ENCODE measurements at places on chromosomes 5 and 9. TPM values are rescaled to one million over a fixed set of nuclear protein-coding genes. Genes with fewer than 3 reads are reported as not detected.

CDC25C gene
- total RNA-seq: 0.64 TPM

DNA sequence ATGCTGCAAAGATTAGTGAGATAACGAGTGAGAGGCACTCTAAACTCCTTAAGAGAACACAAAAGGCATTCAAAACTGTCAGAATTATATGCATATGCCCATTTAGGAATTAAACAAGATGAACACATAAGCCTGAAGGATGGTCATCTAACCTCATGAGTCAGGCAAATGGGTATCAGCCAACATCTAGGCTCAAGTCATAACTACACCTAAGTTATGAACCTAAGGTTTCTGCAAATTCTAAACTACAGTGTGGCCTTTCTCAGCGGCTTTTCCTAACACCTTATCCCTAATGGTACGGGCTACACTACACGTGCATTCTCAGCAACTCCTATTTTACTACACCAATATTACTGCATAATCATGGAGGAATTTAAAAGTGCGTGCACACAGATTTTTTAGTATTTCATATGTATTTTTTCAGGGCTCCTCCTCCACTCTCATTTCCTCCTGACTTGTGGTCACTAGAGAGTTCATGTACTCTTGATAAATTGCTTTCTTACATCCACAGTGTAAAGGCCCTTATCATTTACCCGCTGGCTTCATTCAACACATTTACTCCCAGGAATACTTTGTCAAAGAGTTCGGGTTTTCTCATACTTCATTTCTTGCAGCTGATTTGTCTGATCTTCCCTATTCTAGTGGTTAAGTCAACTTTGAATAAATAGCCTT lies 316.5 kb downstream of the BNC2 start:
- no peak overlapping the region for H3K4me3 ChIP-seq
- H3K4me1 ChIP-seq: no peaks in the 10 kb centered on the region
- H3K27ac ChIP-seq: no peak overlapping the region
- DNase-seq: no peak
- H3K27me3 ChIP-seq: no peaks in the 10 kb centered on the region

GRCh38 chr5:72937517-72938061 lies 18.3 kb upstream of the FCHO2 start:
- H3K27me3 ChIP-seq: no peaks in the 10 kb centered on the region
- no peak overlapping the region for H3K4me3 ChIP-seq
- H3K27ac ChIP-seq: no peak overlapping the region
- H3K4me1 ChIP-seq: no peaks in the 10 kb centered on the region
- no peak for DNase-seq
- H3K36me3 ChIP-seq: no peaks in the 10 kb centered on the region

GRCh38 chr5:76402251-76402885 lies 717 bp upstream of the IQGAP2 start:
- peak overlapping the region; percentile 84 for H3K27ac ChIP-seq
- no peak for DNase-seq
- H3K4me3 ChIP-seq: peak overlapping the region; percentile 84
- no peaks in the 10 kb centered on the region for H3K36me3 ChIP-seq

GRCh38 chr5:134837530-134838181 lies 8.1 kb upstream of the C5orf24 start:
- DNase-seq: no peak
- H3K4me3 ChIP-seq: no peak overlapping the region
- H3K4me1 ChIP-seq: no peaks in the 10 kb centered on the region
- H3K36me3 ChIP-seq: no peaks in the 10 kb centered on the region
- no peak overlapping the region for H3K27ac ChIP-seq

- DNase-seq: no peak
- H3K27me3 ChIP-seq: no peaks in the 10 kb centered on the region
- H3K36me3 ChIP-seq: no peaks in the 10 kb centered on the region
- no peaks in the 10 kb centered on the region for H3K4me1 ChIP-seq
- H3K27ac ChIP-seq: no peak overlapping the region
Observed at GRCh38 chr9:24820196-24820595, 274.5 kb upstream of the IZUMO3 start.

GRCh38 chr9:136700304-136700703 lies 12.1 kb upstream of the DIPK1B start:
- no peak overlapping the region for H3K4me3 ChIP-seq
- H3K27me3 ChIP-seq: no peaks in the 10 kb centered on the region
- no peak for DNase-seq
- no peak overlapping the region for H3K27ac ChIP-seq

DNA sequence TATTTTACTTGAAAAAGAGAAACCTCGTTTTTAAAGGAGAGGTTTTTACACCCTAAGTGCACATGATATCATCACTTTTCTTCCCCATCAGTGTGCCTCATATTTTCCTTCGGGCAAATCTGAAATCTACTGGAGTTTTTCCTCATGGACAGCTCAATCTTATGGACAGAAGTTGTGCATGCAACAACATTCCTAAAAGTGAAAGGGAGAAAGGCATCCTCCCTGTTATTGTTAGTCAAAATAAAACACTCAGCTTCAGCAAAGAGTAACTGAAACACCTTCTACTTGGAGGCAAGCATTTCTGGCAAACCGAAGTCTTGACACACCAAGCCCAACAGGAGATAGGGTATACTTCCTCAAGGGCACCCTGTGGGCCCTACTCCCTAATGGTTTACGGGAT lies 217.9 kb downstream of the BNC2 start:
- H3K36me3 ChIP-seq: no peaks in the 10 kb centered on the region
- H3K27ac ChIP-seq: no peak overlapping the region
- no peaks in the 10 kb centered on the region for H3K4me1 ChIP-seq

DNA sequence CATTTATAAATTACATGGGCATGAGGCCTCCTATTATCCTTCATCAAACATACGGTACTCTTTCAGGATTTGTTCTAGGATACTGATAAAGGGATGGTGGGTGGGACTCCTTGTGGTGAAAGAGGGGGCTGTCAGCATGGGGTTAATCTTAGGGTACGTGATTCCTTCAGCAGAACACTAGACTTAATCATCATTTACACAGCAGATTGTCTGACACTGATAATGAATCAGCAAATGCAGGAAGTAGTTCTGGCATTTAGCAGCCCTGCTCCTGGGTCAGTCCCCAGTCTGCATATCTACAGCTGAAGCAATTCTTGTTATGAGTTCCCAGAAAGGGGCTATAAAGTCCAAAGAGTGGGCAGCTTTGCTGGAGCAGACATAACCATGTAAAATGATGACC lies 384.6 kb downstream of the SPOCK1 start:
- no peak overlapping the region for H3K4me3 ChIP-seq
- H3K27me3 ChIP-seq: no peaks in the 10 kb centered on the region
- no peak for DNase-seq
- H3K36me3 ChIP-seq: no peaks in the 10 kb centered on the region

Measured in breast epithelium (tissue), 4 donors.